ENCODE measurements at places on chromosomes 4 and X. TPM values are rescaled to one million over a fixed set of nuclear protein-coding genes. Genes with fewer than 3 reads are reported as not detected.

UPF3B gene
- 4.4 TPM for total RNA-seq

DNA sequence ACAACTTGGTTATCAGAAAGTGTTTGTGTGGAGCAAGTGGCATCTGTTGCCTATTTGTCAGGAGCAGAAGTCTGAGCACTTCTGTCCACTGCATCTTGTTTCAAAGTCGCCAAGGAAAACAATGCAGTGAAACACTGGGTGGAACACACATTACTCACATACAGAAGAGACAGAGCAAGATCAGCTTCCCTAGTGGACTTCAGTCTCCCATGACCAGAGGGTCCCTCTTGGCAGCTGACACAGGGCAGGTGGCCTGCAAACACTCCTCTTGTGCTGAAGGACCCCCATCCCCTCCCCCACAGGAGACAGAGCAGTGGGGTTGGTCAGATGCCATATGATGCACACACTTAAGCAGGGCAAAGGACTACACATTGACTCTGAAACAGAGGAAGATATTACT, 3.6 kb upstream of the BBS12 start:
- no peak overlapping the region for H3K27ac ChIP-seq
- H3K27me3 ChIP-seq = no peaks in the 10 kb centered on the region
- no peak for DNase-seq
- no peaks in the 10 kb centered on the region for H3K36me3 ChIP-seq
- no peak overlapping the region for H3K4me3 ChIP-seq

CDKL2 gene
- 0.58 TPM for total RNA-seq

- no peaks in the 10 kb centered on the region for H3K27me3 ChIP-seq
- H3K27ac ChIP-seq = no peak overlapping the region
- no peak overlapping the region for H3K4me3 ChIP-seq
Observed at GRCh38 chrX:57528670-57529255, 63.0 kb upstream of the ZXDB start.

- H3K36me3 ChIP-seq = no peaks in the 10 kb centered on the region
- H3K4me3 ChIP-seq = no peak overlapping the region
- no peaks in the 10 kb centered on the region for H3K4me1 ChIP-seq
- DNase-seq = no peak
- no peak overlapping the region for H3K27ac ChIP-seq
Observed at GRCh38 chr4:21710179-21710835, 238.3 kb downstream of the KCNIP4 start.

DNA sequence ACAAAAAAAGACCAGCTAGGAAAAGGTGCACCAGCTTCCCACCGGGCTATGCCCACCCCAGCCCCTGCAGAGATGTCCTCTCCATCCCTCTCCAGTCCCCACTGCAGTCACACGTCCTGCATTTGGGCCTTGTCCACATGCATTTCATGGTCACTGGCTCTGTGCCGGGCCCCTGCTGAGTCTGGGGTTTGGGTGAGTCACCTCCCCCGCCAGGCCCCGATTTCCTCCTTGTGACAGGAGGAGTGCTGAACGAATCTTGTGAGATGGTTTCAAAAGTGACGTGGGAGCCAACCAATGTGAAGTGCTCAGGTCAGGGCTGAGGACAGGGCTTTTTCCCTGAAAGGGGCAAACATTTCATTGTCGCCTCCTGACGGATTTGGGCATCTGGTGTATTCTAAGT, 7.1 kb downstream of the CPZ start:
- H3K27me3 ChIP-seq = no peaks in the 10 kb centered on the region

SOWAHD gene
- not detected for total RNA-seq

DNA sequence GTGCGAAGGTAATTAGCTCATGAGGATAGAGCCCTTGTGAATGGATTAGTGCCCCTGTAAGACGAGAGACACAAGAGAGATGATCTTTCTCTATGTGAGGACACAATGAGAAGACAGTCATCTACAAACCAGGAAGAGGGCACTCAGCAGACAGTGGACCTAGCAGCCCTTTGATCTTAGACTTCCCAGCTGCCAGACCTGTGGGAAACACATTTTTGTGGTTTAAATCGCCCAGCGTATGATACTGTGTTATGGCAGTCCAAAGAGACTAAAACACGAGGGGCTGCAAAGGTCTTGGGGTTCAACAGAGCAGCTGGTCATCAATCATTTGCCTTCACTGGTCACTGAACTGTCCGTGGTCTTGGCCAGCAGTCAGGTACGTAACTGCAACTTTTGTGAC, 9.2 kb upstream of the SYNPO2 start:
- H3K4me1 ChIP-seq = no peaks in the 10 kb centered on the region
- DNase-seq = no peak
- no peak overlapping the region for H3K27ac ChIP-seq
- no peak overlapping the region for H3K4me3 ChIP-seq
- no peaks in the 10 kb centered on the region for H3K36me3 ChIP-seq

DNA sequence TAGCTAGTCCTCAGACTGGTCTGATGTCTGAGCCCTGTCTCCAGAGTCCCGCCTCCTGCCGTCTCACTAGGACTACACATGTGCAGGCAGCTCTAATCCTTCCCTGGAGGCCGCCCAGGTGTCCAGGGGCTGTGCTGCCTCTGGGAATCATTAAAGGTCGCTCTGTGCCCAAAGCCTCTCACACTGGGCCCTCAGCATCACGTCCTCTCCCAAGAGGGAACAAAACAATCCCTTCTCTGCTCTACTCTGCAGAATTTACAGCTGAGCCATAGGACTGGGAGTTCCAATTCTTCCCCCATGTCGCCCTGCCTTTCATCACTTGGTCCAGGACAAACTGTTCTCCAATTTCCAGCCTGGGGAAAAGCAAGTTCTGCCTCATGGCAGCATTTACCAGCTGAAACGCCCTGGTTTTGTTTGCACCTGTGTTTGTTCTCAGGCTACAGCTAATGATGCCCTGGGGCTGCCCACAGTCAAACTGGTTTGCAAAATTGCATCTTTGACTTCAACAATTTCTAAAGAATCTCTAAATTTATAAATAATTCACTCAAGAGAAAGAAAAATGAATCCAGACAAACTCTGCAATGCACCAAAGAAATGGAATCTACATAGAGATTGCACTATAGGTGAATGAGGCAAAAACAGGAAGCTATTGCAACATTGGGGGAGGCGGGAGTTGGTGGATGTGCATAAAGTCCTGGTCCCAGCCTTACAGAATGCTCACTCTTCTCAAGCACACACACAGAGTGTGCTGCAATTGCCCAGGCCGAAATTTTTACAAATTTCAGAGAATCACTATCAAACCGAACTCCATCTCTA, 7.2 kb upstream of the MRFAP1 start:
- H3K4me3 ChIP-seq = no peak overlapping the region
- no peaks in the 10 kb centered on the region for H3K4me1 ChIP-seq
- DNase-seq = no peak
- peak overlapping the region; percentile 77 for H3K27ac ChIP-seq

DNA sequence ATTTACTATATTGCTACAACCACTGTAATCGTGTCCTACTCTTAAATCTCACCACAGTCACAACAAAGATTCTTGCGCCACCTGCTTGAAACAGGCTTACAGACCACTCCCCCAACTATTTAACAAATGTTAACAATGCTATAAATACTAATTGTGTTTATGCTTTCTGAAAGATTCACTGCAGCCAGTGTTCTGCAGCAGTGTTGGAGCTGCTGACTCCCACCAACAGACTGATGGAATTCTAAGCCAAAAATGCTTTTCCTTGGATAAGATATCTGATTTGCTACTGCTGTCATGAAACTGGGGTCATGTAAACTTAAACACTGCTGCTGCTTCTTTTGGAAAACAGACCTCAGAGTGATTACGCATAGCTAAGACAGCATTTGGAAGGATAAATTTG, 244.2 kb upstream of the MAB21L2 start:
- no peaks in the 10 kb centered on the region for H3K36me3 ChIP-seq
- H3K4me3 ChIP-seq = no peak overlapping the region
- DNase-seq = no peak

DNA sequence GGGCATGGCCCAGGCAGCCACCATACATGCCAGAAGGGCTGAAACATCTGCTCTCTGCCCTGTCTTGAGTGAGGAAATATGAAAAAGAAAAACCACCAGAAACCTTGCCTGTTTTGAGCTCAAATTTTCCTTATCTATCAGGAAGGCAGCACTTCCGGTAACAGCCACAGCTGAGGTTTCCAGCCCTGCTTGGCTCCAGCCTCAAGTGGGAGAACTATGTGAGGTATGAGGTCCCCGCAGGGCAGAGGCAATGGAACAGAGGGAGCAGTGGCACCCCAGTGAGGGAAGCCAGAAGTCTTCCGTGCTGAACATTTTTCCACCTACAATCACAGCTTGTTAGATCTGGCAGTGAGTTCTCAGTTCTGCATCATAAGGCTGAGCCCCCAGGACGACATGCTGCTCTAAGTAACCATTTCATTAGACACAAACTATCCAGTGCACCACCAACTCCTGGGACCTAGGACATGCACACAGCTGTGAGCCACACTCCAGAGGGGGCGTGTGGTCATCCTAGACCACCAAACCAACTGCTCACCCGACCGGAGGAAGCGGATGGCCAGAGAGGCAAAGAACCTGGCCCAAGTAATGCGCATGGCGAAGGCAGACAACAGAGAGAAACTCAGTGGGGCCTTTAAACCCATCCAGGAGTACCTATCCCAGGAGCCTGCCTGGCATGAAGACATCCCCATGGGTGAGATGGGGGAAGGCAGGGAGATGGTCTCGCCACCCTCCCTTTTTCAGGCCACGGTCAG, 22.6 kb downstream of the WDR1 start:
- H3K4me1 ChIP-seq = peaks cover 99% of the 10 kb centered on the region
- no peak overlapping the region for H3K4me3 ChIP-seq
- H3K36me3 ChIP-seq = peaks cover 97% of the 10 kb centered on the region
- H3K27ac ChIP-seq = peak overlapping the region; percentile 75
- DNase-seq = peak; percentile 62
- H3K27me3 ChIP-seq = no peaks in the 10 kb centered on the region

SLC9B2 gene
- 1.7 TPM for total RNA-seq

- H3K36me3 ChIP-seq = peaks cover 11% of the 10 kb centered on the region
- DNase-seq = no peak
- H3K4me1 ChIP-seq = peaks cover 13% of the 10 kb centered on the region
- no peaks in the 10 kb centered on the region for H3K27me3 ChIP-seq
- no peak overlapping the region for H3K4me3 ChIP-seq
Observed at GRCh38 chr4:25330335-25330734, 17.8 kb downstream of the ZCCHC4 start.

DNA sequence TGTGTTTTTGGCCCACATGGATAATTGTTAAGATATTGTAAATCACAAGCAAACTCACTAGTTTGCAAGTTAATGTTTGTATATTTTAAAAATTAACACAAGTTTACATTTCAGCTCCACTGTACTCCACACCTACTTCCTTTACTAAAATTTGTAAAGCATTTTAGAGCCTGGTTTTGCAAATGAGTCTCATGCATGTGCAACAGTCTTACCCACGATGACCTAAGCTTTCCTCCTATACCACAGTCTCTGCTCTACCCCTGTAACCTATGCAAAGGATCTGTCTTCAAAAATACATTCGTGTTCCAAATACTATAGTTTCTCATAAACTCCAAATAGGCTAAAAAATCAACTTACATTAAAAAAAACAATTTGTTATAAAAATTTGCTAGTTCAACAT, 10.2 kb downstream of the BDH2 start:
- H3K36me3 ChIP-seq = peaks cover 78% of the 10 kb centered on the region
- no peak for DNase-seq
- H3K4me3 ChIP-seq = no peak overlapping the region

- peak; percentile 76 for DNase-seq
- no peaks in the 10 kb centered on the region for H3K4me1 ChIP-seq
- no peaks in the 10 kb centered on the region for H3K36me3 ChIP-seq
Observed at GRCh38 chr4:147160908-147161513, 215.3 kb upstream of the TTC29 start.

DNA sequence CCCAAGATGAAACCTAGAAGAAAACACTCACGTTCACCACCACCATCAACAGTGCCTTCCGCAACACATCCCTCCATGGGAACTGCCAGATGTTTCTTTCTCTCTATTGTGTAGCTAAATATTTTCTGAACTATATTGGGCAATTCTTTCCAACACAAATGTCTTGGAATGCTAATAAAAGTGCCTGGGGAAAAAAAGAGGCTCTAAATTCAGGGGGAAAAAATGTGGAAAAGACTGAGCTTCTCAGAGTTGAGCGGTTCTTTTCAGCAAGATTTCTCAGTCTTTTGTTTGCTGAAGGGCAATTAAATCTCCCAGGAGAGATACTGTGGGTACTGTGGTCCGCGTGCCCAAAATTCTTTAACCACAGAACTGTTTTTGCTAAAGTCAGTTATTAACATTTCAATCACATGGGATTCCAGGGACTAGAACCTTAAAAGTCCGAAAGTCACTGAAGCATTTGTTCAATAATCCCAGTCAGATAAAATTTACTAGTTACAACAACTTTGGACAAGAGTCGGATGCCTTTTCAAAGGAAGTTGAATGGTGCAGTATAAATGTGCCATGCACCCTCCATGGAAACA, 51.9 kb upstream of the DHRSX start:
- no peaks in the 10 kb centered on the region for H3K36me3 ChIP-seq
- H3K4me1 ChIP-seq = no peaks in the 10 kb centered on the region
- H3K27me3 ChIP-seq = no peaks in the 10 kb centered on the region
- H3K27ac ChIP-seq = no peak overlapping the region
- no peak overlapping the region for H3K4me3 ChIP-seq
- DNase-seq = no peak

Measured in stomach (tissue), 19 donors.